MCF 10A (cell line): ENCODE measurements at places on chromosomes 2 and 18. TPM values are rescaled to one million over a fixed set of nuclear protein-coding genes. Genes with fewer than 3 reads are reported as not detected.

The DPP4 gene
- total RNA-seq: not detected in 2 replicates

DNA sequence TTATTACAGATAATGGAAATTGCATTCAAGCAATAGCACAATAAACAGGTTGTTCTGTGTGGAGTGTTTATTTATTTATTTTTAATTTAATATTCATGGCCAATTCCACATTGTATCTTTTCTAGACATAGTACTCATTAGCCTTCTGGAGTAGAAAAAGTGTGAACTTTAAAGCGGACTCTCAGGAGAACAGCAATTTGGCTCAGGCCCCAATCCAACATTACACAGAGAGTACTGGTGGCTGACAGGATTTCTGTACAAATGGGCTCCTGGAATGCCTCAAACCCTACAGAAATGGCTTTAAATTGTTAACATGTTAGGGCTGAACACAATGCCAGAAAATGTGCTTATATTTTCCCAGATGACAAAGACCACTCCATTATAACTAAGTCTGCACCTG, 533.9 kb upstream of the NXPH2 start:
- DNase-seq: no peak

GRCh38 chr18:22935431-22935830, 2.3 kb downstream of the RBBP8 start:
- DNase-seq: no peak

- peak; percentile 68 for DNase-seq
These were observed 2.5 kb downstream of the IGFBP5 start for GRCh38 chr2:216692636-216693413.

DNA sequence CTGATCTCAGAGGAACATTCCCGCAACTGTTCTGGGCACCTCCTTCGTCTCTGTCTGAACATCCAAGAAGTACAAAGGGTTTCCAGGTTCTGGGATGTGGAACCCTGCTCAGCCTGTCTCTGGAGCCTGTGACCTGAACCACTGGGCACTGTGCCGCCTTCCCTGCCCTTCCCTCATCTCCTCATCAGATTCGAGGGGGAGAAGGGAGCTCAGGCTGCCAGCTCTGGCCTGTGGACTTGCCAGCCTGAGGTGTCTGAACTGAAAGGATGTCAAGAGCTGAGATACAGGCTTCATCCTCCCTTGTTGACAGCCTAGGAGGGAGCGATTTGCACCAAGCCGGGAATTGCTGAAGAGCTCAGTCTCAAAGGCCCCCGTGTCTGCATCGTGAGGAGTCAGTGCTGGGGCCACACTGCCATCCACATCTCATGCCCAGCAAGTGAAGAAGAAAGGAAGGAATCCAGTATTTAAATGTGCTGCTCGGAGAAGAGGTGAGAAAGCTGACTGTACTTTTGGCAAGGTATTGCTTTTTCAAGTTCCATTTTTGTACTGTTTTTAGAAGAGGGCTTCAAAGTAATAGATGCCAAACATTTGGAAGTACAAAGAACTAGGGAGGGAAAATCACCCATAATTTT, 12.6 kb downstream of the NEU2 start:
- no peak for DNase-seq

- peak; percentile 97 for DNase-seq
These were observed 84.8 kb downstream of the SH3RF3 start for GRCh38 chr2:109213646-109214433.

DNA sequence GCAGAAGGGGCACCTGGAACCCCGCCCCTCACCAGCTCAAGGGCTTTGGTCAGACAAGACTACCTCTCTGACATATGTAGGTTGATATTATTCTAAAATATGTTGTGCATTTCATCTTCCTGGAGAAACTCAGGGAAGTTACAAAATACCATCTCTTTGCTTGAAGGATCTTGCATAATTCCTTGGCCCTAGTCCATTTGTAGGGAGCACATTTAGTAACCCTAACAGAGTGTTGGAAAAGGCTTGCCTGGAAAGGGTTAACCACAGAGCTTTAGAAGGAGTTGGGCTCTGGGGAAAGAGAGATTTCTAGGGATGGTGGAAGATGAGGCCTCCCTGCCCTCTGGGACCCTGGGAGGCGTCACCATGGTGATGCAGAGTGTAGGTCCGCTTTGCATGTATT, 143.0 kb upstream of the SLC1A4 start:
- peak; percentile 85 for DNase-seq

The ASB18 gene
- total RNA-seq: not detected in 2 replicates

DNA sequence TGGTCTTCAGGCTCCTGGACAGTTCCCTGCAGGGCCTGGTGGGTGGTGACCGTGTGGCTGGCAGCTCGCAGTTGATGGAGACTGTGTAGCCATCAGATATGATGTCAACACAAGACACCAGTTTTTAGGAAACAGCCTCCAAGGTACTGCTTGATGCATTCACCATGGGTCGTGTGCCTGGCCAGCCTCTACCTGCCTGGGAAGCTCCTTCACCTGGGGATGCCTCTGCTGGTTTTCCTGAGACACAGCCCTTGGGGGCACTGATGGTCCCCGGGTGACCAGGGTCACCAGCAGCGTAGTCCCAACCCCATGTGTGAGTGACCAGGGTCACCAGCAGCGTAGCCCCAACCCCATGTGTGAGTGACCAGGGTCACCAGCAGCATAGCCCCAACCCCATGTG, 33.6 kb upstream of the KCNG2 start:
- DNase-seq: no peak

The NLRC4 gene
- total RNA-seq: 0.12 and 0.27 TPM in 2 replicates

- DNase-seq: peak; percentile 45
These were observed 611.7 kb upstream of the NETO1 start for GRCh38 chr18:73479477-73479876.

DNA sequence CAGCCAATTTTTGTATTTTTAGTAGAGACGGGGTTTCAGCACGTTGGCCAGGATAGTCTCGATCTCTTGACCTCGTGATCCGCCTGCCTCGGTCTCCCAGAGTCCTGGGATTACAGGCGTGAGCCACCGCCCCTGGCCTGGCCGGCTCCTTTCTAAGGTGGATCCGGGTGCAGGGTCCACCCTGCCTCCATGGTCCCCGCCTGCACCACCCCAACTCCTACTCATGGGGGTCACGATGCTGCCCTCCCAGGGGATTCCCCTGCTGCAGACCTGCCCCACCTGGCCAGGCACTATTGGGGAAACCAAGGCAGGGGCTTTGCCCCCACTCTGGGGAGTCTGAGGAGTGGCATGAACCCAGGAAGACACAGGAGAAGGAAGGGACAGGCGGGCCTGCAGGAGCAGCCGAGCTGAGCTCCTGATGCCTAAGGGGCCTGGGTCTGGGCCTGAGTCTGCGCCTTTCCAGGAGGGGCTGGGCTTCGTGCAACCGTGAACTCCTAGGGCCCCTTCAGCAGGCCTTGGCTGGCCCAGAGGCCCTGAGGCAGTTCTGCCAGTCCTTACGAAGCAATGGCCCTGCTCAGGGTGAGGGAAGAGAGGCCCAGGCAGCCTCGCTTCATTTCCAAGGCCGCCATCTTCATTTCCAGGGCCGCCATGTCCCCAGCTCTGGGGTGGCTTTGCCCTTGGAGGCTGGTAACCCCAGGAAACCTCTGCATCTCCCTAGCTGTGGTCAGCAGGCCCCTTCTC, 67.2 kb upstream of the SMAD7 start:
- no peak for DNase-seq

The COL3A1 gene
- not detected in 2 replicates for total RNA-seq

The EGR4 gene
- total RNA-seq: 0.22 and 0.37 TPM in 2 replicates

GRCh38 chr2:26645762-26646161, 4.6 kb upstream of the CIB4 start:
- DNase-seq: no peak

DNA sequence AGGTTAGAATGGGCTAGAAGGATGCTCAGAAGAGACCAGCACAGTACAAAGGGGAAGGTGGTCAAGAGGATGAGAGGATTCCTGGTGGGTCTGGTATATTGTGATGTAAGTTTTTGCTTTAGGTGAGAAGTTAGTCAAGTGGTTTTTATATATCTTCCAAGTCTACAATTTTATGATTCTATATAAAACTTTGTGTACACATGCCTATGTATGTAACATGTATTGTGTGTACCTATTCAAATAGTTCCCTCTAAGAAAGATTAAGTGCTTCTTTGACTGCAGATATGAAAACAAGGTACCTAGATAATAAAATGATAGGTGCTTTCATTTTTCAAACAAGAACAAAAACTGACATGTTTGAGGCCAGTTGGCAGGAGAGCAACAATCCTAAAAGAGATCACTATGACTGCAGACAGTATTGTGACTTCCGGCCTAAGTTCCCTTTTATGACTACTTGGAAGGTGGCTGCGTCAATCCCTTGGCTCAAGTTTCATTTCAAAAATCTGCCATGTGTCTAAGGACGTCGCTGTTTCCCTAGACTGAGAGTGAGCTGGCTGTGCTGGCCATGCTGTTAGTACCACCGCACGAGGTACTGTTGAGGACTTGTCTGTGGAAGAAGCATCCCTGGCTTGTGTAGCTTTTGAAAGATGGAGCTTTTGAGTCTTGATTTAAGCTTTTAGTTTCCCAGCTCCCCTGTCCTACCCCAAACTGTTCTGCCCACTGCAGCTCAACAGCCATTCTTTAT, 123.1 kb downstream of the PRPF40A start:
- DNase-seq: no peak

DNA sequence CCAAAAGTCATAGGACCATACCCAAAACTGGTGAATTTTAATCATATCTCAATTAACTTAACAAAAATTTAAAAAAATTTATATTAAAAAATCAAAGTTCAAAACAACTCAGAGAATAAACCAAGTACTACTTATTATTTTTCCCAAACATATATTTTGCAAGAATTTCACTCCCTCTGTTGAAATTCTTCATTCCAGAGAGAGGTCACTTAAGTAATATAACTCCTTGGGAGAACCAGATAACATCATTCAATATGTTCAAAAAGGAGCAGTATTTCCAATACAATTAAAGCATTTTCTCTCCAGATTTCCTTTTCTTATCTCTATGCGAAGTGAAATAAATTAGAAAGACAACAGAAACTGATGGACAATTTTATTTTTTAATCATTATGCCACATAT, 165.9 kb upstream of the RND3 start:
- no peak for DNase-seq

The MPP4 gene
- total RNA-seq: 0.29 TPM in 1 of 2 replicates, not detected in the other

GRCh38 chr2:135829378-135830135, 7.4 kb downstream of the LCT start:
- no peak for DNase-seq

DNA sequence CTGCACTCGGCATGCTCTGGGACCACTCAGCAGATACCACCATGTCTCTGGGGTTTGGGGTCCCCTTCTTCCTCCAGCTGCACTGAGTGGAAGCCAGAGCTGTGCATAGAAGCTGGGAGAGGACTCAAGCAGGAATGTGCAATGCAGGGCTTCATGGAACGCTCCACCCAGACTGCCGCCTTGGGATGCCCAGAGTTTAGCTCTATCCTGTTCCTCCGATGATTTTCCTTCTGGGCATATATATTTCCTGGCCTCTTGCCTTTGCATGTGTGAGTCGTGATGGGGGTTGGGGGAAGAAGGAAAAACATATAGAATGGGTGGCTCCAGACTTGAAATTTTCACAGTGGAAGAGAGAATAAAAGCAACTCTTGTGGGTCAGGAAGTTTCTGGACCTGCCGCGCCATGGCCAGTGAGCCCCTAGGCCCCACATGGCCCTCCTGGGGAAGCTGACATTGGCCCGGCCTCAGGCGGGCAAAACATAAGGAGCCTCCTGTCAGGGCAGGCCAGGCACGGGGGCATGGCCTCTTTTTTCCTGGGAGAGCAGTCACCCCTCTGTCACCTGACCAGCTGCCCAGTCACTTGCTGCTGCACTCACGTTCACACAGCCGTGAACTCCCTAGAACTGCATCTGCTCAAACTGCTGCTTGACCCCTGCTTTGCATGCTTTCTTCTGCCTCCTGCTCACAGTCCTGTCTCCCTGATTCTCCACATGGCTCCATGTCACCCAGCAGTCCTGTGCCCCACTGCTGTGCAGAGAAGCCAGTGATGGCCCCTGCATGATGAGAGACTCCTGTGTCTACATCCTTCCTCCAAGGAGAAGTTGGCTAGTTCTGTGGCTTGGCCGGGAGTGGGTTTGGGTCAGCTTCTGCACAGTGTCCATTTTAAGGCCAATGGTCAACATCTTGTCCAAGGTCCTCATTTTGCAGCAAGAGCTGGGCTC, 197.8 kb downstream of the CTIF start:
- no peak for DNase-seq

- no peak for DNase-seq
These were observed 21.2 kb upstream of the ASXL3 start for GRCh38 chr18:33556846-33557245.

The PRKCE gene
- total RNA-seq: 10.9 and 12.1 TPM in 2 replicates

DNA sequence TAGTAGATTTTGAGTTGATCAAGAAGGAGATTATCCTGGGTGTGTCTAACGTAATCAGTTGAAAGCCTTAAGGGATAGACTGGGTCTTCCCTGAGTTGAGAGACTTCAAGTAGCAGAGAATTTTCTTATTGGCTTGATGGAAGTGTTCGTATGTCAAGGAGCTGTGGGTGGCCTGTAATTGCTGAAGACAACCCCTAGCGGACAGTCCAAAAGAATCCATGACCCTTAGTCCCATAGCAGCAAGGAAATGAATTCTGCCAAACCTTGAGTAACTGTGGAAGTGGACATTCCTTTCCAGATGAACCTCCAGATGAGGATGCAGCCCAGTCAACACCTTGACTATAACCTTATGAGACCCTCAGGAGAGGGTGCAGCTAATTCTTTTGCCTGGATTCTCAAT, 786.3 kb downstream of the SOCS6 start:
- DNase-seq: no peak

The USP40 gene
- total RNA-seq: 56.3 and 67.3 TPM in 2 replicates

DNA sequence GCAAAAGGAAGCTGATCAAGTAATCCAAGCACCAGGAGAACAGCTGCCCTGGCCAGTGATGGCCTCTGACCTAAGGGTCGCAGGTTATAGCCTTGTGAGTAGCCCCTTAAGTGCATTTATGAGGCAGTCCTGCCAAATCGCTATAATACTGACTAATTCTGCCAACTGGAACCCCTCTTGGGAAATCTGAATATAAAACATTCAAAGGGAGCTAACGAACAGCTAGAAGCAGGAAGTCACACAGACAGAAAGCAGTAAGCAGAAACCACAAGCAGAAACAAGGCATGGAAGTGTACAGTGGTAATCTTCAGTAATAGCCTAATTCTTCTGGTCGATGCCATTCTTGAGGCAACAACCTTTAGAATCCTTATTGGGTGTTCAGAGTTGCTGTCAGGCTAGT, 521.3 kb downstream of the METTL4 start:
- DNase-seq: peak; percentile 3

GRCh38 chr2:205989271-205990071, 96.5 kb downstream of the INO80D start:
- peak; percentile 16 for DNase-seq

- no peak for DNase-seq
These were observed 41.0 kb downstream of the ROCK2 start for GRCh38 chr2:11303290-11304013.

DNA sequence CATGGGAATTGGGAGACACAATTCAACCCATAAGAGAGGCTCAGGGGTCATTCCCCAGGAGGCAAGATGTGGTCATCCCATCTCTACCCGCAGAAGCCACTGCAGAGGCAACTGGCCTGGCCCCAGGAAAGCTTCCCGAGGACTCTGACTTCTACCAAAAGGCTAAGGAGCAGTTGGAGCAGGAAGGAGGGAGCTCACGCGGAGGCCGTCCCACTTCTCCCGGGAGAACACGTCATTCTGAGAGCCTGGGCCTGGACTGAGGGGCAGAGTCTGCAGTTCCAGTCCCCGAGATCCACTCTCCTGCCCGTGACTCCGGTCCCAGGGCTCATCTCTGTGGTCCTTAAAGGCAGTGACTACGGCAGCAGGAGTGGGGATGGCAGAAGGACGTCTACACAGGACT, 69.0 kb upstream of the TAF1B start:
- DNase-seq: no peak

GRCh38 chr2:239257511-239257937, 143.3 kb downstream of the HDAC4 start:
- DNase-seq: peak; percentile 77

GRCh38 chr2:239008677-239009588, 161.0 kb downstream of the TWIST2 start:
- no peak for DNase-seq

The PLEKHB2 gene
- total RNA-seq: 57.6 and 78.1 TPM in 2 replicates
